Amniotic epithelial cell (primary cell): ENCODE measurements at places on chromosomes 3 and 15.

GRCh38 chr15:83206526-83207008 lies 1.1 kb downstream of the HDGFL3 start:
- peak; percentile 25 for DNase-seq

DNA sequence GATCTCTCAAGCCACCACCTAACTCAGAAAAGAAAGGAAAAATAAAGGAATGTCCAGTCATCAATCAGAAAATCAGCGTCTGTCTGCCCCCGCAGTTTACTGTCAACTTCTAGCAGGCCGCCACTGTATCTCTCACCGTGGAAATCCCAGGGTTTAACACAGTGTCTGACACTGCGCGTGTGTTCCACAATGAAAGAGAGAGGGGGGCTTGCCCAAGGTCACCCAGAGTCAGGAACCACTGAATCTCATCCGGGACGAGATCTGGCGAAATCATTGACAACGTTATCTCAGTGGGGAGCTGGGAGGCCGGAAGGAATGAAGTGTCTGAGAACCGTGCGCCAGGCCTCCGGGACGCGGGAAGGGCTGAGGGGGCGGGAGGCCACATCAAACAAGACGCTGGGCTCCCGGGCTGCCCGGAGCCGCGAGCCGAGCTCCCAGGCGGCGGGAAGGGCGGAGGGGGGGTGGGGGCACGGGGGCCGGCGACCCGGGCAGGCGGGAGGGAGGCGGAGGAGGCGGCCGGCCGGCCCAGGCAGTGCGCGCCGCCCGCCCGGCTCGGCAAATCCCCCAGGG lies 2.2 kb upstream of the HES1 start:
- DNase-seq, result peak; percentile 89

- no peak for DNase-seq
Measured at GRCh38 chr15:67777071-67777470, 48.2 kb upstream of the SKOR1 start.

- no peak for DNase-seq
Measured at GRCh38 chr15:69691307-69692015, 238.8 kb downstream of the RPLP1 start.

DNA sequence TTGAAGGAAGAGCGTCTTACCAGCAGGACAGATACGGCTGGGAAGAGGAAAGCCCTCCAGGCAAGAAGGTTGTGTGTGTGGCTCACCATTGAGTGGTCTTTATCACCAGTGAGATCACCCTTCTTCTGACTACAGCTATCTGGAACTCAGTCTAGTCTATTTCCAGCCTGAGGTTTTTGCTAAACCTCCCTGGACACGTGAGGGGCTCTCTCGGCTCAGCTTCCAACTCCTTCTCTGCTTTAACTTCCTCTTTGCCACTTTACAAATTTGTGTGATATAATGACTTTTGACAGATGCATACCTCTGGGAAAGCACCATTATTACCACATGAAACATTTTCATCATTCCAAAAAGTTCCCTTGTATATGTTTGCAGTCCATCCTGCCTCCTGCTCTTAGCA lies 15.3 kb upstream of the ROPN1 start:
- DNase-seq, result peak; percentile 2

DNA sequence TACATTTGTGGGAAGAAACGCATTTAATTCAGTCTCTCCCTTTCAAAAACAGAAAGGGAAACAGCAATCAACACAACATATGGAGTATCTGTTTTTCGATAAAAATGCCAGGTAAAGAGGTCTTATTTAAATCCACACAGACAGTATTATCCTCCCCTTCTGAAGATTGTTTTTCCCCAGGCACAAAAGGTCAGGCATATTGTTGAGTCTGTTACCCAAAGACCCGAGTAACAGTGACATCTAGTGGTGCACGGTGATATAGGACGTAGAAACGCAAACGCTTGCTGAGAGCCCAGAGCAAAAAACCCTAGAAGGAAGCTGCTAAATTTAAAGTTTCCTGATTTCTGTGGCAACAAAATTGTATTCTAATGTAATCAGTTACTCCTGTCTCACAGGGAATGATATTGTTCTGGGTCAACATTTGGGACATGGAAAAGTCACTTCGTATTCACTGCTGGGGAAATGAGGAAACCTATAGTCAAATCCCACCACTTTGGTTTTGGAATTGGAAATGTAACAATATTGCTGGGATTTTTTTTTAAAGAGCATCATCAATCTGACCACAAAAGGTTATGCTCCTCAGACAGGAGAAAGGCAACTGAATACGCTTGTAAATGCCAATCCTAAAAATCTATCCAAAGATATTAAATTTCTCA lies 312.7 kb upstream of the CCDC54 start:
- DNase-seq, result peak; percentile 73

DNA sequence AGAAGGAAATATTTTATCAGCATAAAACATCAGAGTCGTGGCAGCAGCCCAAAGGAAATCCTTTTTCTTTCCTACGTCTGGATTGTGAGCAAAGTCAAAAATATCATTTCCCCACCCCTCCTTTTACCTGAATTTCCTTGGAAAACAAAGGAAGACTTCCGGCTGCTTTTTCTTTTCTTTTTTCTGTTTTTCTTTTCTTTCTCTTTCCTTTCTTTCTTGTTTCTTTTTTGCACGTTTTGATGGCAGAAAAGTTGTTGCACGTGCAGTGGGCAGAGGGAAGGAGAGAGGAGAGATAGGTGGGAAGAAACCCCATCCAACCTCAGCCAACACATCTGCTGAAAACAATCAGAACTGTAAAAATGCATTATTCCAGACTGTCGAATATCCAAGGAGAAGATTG lies 544 bp upstream of the MYO1E start:
- DNase-seq, result no peak

DNA sequence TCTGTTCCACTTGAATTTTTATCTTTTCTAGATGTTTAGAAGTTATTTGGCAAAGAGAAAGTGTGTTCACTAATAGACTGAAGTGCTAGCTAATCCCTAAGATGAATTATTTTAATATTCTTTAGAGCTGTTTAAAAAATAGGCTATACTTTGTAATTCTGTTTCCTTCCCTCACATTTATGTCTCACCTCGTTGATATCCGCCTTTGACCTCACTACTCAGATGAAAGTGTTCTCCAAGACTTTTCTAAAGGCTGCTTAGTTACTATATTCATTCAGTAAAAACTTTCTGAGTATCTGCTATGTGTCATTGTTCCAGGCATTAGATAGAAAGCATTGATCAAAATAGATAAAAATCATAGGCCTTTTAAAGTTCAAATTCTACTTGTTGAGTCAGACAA lies 38.3 kb downstream of the HMG20A start:
- no peak for DNase-seq

- no peak for DNase-seq
Measured at GRCh38 chr3:61201071-61201470, 50.2 kb downstream of the FHIT start.

DNA sequence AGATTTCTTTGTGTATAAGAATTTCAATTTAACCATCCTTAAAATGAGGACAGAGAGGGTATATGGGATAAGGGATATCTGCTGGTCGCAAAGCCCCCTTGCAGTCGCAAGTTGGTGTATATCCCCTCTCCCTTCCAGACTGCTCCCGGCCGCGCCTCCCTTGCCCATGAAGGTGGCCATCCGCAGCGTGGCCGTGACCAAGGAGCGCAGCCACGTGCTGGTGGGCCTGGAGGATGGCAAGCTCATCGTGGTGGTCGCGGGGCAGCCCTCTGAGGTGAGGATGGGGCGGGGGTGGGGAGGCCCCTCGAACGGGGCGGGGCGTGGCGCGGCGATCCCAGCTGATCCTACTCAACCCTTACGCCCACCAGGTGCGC lies 29.4 kb downstream of the NBEAL2 start:
- DNase-seq, result no peak

DNA sequence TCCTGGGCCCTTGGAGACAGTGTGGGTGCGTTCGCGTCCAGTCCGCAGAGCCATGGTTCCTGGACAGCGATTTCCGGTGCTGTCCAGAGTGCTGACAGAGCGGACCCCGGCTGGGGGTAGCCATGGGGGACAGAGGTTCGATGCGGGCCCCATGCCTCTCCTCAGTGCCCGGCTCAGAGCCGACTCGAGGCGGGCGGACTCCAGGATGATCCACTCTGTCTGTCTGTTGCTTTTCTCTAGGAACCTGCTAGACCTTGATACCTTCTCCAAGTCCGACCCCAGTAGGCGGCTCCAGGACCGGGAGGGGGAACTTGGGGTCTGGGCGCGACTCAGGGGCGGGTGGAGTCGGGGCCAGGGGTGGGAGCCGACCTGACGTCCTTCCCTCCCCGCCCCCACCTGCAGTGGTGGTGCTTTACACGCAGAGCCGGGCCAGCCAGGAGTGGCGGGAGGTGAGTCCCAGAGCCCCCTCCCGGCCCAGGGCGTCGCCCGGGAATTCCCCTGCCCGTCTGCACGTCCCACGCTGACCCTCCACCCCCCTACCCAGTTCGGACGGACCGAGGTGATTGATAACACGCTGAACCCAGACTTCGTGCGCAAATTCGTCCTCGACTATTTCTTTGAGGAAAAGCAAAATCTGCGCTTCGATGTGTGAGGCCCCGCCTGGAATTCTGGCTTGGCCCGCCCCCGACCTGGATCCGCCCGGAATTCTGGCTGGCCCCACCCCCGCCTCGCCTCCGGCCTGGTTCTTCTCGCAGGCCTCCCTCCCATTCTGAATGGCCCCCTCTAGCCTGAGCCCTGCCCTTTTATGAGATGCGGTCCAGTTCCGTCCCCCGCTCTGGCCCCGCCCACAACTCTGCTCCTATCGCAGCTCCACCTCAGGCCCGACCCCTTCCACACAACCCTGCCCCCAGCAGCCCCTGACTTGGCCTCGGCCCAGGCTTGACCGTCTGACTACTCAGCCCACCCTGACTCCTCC lies 1.0 kb downstream of the CPNE9 start:
- peak; percentile 20 for DNase-seq

DNA sequence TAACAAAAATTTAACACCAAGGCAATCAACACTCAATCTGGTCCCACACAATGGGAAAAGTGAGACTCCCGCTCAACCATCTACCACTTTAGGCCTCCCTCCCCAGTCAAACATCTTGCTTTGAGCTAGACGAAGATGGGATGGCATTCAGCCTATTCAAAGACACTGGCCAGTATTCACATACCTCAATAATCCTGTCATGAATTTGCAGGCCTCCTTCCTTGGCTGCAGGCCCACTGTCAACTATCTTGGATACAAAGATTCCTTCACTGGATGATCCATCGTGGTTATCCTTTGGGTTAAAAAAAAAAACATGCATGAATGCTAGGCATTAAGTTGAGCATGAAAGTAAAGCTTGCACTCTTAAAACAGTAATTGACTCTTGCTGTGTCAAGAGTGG lies 22.6 kb downstream of the PDZRN3 start:
- peak; percentile 80 for DNase-seq

- no peak for DNase-seq
Measured at GRCh38 chr3:148615382-148615781, 82.3 kb upstream of the AGTR1 start.

DNA sequence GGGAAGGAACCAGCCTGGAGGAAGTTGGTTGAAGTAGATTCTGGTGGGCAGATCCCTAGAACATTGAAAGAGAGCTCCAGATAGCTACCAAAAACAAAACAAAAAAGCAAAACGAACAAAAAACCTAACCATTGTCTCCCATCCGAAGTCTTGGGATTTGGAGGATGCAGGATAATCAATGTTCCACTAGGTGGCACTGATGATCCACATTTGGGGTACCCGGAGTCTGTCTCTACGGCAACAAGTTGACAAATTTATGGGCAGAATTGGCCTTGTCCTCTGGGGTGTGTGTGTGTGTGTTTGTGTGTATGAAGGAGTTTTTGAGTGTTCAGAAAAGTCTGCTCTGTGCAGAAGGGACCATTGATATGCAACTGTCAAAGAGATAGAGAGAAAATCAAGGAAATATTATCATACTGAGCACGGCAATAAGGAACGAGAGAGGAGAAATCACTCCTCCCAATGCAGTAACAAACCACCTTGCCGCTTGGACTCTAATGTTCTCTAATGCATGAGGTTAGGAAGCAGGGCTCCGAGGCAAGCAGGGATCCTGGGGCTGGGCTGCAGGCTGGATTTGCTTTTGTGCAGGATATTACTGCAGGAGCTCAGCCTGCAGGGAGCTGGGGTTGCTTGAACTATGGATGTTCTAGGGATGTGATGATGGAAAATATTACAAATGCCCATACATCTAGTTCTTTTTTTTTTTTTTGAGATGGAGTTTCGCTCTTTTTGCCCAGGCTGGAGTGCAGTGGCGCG lies 59.8 kb upstream of the KLHL25 start:
- DNase-seq, result peak; percentile 60

DNA sequence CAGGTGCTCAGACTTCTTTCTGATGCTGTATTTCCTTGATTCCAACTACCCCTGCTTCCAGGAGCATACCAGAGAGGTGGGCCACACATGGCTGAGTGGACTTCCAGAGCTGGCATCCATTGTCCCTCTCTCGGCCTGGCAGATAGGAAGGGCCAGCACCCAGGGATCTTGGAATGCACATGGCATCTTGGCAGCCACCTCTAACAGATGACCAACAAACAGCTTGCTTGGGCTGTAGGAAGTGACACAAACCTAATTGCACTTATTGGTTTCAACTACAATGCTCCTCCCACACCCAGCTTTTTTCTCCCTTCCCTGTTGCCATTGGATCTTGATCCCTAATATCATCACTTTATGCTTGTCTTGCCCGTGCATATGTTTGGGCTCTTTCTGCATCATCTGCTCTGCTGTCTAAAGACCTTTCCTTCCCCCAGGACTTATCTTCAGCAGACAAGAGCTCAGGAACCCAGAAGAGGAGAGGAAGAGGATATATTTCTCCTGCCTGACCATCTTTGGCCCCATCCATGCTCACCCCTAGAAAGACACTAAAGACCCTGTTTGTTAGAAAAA lies 294.6 kb downstream of the NTRK3 start:
- no peak for DNase-seq
